Left colon (tissue), 2 donors: ENCODE measurements at places on chromosomes 2 and 18. TPM values are rescaled to one million over a fixed set of nuclear protein-coding genes. Genes with fewer than 3 reads are reported as not detected.

DNA sequence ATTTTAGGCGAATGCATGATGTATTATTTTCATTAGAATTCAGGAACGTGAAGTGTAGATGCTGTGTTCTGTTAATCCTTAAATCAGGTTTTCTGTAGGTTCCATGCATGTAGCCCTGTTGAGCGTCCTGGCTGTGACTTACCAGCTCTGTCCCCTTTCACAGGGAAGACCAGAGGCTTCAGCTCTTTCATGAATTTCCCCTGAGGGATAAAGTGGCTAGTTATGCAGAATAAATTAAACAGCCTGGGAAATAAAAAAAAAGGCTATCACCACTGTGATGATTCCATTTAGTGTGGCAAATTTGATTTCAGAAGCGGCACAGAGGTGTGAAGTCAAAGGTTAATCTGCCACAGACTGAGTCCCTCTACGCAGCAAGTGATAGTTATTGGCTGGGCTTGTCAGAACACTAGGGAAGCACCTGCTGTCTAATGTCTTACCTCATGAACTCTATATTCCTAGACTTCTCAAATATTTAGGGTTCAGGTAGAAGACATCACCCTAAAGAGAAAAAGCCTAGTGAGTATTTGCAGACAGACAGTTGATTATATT lies 61.6 kb upstream of the LINC00305 start:
- DNase-seq = no peak

The KIAA2012 gene
- total RNA-seq = 0.11 TPM

- no peak for DNase-seq
Measured at GRCh38 chr2:160220026-160220425, 20.0 kb upstream of the ITGB6 start.

DNA sequence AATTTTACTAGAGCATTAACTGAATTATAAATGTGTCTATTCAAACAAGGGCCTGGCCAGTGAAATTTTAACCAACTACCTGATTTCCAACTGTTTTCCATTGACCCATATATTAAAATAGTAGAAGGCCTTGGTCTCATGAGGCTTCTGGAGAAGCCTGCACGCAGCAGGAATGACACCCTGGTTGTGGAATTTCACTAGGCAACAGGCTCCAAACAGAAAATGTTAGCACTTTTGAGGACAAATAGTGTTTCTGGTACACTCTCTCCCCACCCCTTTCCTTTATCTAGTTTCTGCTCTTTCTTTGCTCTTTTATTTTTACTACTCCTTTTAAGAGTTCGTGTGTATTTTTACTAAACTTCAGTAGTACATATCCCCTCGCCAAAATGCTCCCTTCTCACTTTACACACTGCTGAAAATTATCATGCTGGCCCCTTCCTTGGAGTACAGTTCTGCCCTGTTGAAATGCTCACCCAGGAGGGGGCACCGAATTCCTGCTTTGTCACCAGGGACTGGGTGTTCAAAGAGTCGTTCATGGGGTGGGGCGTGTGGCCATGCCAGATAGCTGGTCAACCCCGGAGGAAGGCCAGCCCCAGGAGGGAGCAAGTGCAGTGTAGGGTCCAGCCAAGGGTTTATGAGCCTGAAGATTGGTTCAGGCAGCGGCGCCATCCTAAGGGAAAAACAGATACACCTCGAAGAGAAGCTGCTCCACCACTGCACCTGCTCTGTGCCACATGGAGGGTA lies 22.1 kb upstream of the COL6A3 start:
- no peak for DNase-seq

GRCh38 chr2:120434492-120435308 lies 88.8 kb downstream of the INHBB start:
- DNase-seq = no peak

DNA sequence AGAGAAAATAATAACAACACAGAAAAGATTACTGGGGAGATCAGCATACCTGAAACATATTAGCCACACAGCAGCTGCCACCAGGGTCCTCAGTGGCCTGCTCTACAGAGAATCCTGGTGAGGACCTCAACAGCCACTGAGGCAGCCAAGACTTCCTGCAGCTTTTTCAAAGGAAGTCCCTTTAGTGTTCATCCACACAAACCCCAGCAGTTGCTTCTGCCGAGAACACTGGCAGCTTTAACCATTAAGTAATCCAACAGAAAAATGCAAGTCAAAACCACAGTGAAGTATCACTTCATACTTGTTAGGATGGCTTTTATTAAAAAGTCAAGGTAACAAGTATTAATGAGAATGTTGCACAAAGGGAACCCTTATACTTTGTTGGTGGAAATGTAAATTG lies 542.0 kb upstream of the GCFC2 start:
- no peak for DNase-seq

The COBLL1 gene
- total RNA-seq = 33.3 TPM

DNA sequence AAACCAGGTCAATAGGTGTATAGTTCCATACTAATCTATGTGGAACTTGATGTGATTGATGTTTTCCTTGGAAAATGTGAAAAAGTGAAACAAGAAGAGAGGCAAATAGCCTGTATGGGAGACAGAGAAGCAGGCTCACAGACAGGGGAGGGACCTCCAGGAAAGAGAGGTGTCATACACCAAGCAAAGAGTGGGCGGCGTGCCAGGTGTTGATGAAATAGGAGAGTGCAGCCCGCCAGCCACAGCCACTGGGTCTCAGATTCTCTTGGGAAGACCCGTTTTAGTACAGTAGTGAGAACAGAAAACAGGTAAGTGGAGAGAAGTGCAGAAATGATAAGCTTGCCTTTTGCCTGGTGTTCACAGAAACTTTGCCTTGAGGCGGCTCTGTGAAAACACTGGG lies 301.9 kb downstream of the ZNF407 start:
- no peak for DNase-seq

DNA sequence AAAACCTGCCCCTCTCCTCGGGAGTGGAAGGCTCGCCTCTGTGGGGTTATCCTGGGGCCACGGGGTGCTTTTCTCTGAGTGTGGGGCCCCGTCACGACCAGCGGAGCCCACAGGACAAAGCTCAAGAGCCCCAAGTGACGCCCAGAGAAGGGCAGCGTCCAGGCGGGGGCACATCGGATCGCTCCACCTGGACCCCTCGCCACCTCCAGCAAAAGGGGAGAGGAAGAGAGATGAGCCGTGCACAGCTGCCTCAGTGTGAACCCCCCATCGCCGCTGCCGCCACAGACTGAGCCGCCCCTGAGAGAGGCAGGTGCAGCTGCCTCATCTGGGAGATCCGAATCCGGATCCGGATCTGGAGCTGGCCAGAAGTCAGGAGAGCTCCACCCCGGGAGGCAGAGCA lies 282.5 kb upstream of the PXDN start:
- no peak for DNase-seq

The XDH gene
- 75.2 TPM for total RNA-seq

The MC4R gene
- total RNA-seq = not detected
